ENCODE measurements at places on chromosomes 16 and 17. TPM values are rescaled to one million over a fixed set of nuclear protein-coding genes. Genes with fewer than 3 reads are reported as not detected.

GRCh38 chr17:34788696-34789095, 172.6 kb downstream of the CCT6B start:
- H3K27ac ChIP-seq, result no peak overlapping the region
- H3K36me3 ChIP-seq, result no peaks in the 10 kb centered on the region
- no peak for DNase-seq
- H3K4me1 ChIP-seq, result no peaks in the 10 kb centered on the region
- H3K4me3 ChIP-seq, result no peak overlapping the region

DNA sequence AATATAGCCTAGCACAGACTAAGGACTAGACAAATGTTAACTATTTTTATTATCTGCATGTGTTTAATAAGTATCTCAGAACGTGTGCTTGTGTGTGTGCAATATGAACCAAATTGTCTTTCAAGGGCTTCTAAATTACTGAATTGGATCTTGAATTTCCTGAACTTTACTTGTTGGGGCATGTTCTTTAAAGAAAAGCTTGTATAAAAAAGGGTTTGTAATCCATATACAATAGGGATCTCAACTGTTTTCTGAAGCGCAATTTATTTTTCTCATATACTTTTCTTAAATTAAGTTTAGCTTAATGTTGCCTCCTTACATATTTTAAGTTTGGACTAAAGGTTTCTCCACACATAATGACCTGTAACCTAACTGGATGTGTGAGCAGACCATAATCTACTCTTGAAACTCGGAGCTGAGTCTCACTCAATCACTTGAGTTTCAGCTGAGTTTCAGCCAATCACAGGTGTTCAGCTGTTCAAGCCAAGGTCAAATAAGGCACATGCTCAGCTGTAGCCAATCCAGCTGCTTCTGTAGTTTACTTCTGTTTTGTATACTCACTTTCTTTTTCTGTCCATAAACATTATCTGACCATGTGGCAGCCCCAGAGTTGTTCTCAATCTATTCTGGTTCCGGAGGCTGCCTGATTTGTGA, 72.3 kb downstream of the CDK5R1 start:
- DNase-seq, result no peak
- H3K4me1 ChIP-seq, result no peaks in the 10 kb centered on the region
- H3K27me3 ChIP-seq, result no peaks in the 10 kb centered on the region
- no peaks in the 10 kb centered on the region for H3K36me3 ChIP-seq
- H3K4me3 ChIP-seq, result no peak overlapping the region
- H3K27ac ChIP-seq, result no peak overlapping the region

- H3K36me3 ChIP-seq, result no peaks in the 10 kb centered on the region
- peak within 1 kb of the TSS; percentile 86 for H3K27ac ChIP-seq
- peak within 1 kb of the TSS; percentile 17 for H3K4me3 ChIP-seq
- peak; percentile 35 for DNase-seq
These were observed at the start of gene MRC2 for GRCh38 chr17:62627219-62627903. TSS of gene MRC2 (plus strand) at chr17:62627670. CDS start at chr17:62627803, 133 bp downstream.

GRCh38 chr16:71293919-71294318, 4.7 kb upstream of the CMTR2 start:
- H3K4me3 ChIP-seq, result no peak overlapping the region
- DNase-seq, result no peak
- H3K36me3 ChIP-seq, result no peaks in the 10 kb centered on the region

Gene METRNL
- 87.3 TPM for total RNA-seq

Gene SLC5A2
- total RNA-seq, result not detected

Gene KPNB1
- total RNA-seq, result 118 TPM
